Smooth muscle cell of the umbilical artery (primary cell): ENCODE measurements at places on chromosomes 12 and 14. TPM values are rescaled to one million over a fixed set of nuclear protein-coding genes. Genes with fewer than 3 reads are reported as not detected.

KITLG gene
- total RNA-seq, result 15.3 and 43.1 TPM in 2 replicates

ERP29 gene
- 66.8 and 121 TPM in 2 replicates for total RNA-seq

OTX2 gene
- not detected in 2 replicates for total RNA-seq

KRT75 gene
- total RNA-seq, result not detected in 2 replicates

YBX3 gene
- total RNA-seq, result 42.8 and 112 TPM in 2 replicates

KRT6B gene
- total RNA-seq, result not detected in 2 replicates

SLC6A13 gene
- 0.42 TPM in 1 of 2 replicates, not detected in the other for total RNA-seq

OTOGL gene
- total RNA-seq, result under 0.01 and 0.09 TPM in 2 replicates

KRT79 gene
- not detected in 2 replicates for total RNA-seq

LMO3 gene
- total RNA-seq, result 0.14 and 2.1 TPM in 2 replicates

CLEC4D gene
- total RNA-seq, result not detected in 2 replicates

LGALS3 gene
- 22.9 and 47.2 TPM in 2 replicates for total RNA-seq

FAM186B gene
- total RNA-seq, result under 0.01 and 0.09 TPM in 2 replicates

WNT5B gene
- total RNA-seq, result 39.5 and 89.6 TPM in 2 replicates

ZNF84 gene
- total RNA-seq, result 23.2 and 29.0 TPM in 2 replicates

ZFHX2 gene
- total RNA-seq, result 0.30 and 0.97 TPM in 2 replicates
